IgD-negative memory B cell (primary cell): ENCODE measurements at places on chromosomes 3 and 15. TPM values are rescaled to one million over a fixed set of nuclear protein-coding genes. Genes with fewer than 3 reads are reported as not detected.

Gene GOLGA8T
- not detected for polyA plus RNA-seq

Gene ACP3
- 0.28 TPM for polyA plus RNA-seq

Gene GHSR
- not detected for polyA plus RNA-seq

Gene CTXN2
- polyA plus RNA-seq, result not detected

Gene HYAL3
- 5.3 TPM for polyA plus RNA-seq

Gene CEP70
- 6.1 TPM for polyA plus RNA-seq

Gene UBR1
- 14.2 TPM for polyA plus RNA-seq
